ENCODE measurements at places on chromosomes 4 and X.

GRCh38 chr4:94758700-94759399, 1.1 kb downstream of the BMPR1B start:
- DNase-seq: no peak

DNA sequence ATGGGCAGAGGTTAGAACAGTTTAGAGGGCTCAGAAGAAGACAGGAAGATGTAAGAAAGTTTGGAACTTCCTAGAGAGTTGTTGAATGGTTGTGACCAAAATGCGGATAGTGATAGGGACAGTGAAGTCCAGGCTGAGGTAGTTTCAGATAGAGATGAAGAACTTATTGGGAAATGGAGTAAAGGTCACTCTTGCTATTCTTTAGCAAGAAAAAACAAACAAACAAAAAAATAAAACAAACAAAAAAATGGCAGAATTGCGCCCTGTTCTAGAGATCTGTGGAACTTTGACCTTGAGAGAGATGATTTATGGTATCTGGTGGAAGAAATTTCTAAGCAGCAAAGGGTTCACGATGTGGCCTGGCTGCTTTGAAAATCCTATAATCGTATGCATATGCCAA, 185.1 kb upstream of the SFRP2 start:
- DNase-seq: no peak

GRCh38 chrX:132433551-132433950, 55.3 kb downstream of the MBNL3 start:
- no peak for DNase-seq

- no peak for DNase-seq
Observed at GRCh38 chr4:7515390-7515902, 80.7 kb upstream of the PSAPL1 start.

GRCh38 chrX:11439846-11440245, 146.6 kb downstream of the AMELX start:
- no peak for DNase-seq

DNA sequence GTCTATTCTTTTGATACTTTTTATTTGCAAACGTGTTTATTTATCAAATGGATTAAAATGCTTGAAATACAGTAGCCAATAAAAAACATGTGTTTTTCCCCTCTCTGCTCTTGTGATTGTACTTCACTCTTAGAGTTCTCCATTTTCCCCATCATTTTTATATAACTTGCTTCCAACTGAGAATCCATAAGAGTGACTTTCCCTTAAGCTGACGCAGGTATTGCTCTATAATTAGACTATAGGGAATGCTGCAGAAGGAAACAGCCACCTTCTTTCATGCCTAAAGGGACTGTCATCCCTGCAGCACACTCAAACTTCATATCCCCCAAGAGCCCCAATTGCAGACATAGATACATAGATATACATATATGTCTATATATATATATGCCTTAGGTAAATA, 456.9 kb downstream of the ADGRL3 start:
- DNase-seq: no peak

DNA sequence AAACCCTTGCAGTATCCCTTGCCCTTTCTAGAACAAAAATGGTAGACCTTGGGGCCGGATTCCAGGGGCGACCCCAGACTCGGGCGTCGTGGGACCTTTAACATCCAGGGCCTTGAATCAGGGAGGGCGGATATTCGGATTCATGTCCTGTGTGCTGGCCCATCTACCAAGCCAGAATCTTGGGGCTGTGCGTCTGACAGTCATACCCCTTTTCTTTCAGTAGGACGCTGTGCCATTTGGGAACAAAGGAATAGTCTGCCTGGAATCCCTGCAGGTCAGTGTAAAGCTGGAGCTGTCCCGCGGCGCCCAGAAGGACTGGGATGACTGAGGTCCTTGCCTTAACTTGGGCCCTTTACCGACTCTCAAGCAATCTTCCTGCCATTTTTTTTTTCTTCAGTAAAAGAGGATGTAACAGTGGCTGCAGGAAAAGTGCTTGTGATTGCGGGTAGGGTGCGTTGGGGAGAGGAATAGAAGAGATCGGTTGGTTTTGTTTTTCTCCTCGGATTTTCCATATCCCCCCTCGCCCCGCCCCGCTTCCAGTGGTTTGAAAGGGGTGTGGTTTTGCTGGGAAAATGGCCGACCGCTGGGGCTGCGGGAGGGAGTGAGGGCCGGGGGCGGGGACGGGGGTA, 518 bp downstream of the ARMCX1 start:
- DNase-seq: no peak

GRCh38 chr4:175297965-175298565, 379.9 kb downstream of the ADAM29 start:
- no peak for DNase-seq

GRCh38 chrX:71629467-71629866, 11.2 kb upstream of the CXCR3 start:
- no peak for DNase-seq

GRCh38 chr4:96983830-96984229, 1143.9 kb downstream of the PDHA2 start:
- no peak for DNase-seq

DNA sequence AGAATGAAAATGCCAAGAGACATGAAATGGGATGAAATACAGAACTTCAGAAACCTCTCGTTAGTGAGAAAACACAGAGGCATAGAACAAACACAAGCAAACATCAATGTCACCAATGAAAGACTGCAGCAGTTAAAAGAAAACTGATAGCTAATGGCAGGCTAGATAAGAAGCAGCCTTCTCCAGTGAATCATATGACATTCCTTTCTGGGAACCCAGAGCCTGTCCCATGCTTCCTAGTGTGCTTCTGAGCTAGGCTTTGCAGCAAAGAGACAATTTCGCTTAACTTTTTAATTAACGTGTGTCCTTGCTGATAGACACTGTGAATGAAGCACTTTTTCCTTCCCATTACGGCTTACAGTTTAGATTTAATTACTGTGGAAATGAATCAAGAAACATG, 444.6 kb downstream of the IL15 start:
- no peak for DNase-seq

GRCh38 chr4:76312457-76312856, 5.9 kb downstream of the STBD1 start:
- DNase-seq: no peak

- no peak for DNase-seq
Observed at GRCh38 chr4:58042176-58042575, 932.0 kb upstream of the IGFBP7 start.

GRCh38 chr4:91256043-91256442, 1047.7 kb upstream of the GRID2 start:
- DNase-seq: no peak

DNA sequence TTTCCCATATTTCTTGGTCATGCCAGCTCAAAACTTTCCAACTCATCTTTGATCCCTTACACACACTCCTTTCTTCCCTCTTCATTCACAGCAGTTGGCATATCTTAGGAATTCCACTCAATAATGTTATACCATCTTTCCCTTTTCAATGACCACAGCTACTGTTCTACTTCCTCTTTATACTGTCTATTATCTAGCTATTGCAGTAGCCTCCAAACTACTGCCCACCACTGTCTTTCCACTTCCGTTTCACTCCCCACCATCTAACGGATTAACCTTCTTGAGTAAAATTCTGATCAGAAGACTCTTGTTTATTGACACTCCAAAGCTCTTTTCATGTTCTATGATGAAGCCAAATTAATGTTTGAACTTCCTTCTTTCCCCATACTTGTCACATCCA, 55.8 kb downstream of the ADAMTS3 start:
- no peak for DNase-seq

DNA sequence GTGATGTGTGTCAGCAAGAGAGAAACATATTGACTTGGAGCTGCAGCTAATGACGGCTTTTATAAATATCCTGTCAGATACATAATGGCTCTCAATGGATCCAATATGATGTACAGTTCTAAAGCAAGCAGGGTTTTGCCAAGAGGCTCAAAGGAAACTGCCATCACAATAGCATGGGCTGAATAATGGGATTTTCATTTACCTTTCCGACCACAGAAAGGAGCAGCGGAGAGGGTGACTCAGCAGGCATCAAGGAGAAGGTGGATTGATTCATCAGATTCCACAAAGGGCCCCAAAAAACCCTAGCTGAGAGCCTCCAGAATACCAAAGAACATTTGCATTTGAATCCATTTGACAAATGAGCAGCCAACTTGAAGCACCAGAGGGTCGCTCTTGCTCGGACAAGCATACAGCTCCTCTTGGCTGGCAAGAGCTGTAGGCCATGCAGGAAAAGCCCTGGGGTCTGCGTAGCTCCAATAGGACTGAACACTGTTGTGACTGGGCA, 355.7 kb upstream of the NOCT start:
- DNase-seq: no peak

DNA sequence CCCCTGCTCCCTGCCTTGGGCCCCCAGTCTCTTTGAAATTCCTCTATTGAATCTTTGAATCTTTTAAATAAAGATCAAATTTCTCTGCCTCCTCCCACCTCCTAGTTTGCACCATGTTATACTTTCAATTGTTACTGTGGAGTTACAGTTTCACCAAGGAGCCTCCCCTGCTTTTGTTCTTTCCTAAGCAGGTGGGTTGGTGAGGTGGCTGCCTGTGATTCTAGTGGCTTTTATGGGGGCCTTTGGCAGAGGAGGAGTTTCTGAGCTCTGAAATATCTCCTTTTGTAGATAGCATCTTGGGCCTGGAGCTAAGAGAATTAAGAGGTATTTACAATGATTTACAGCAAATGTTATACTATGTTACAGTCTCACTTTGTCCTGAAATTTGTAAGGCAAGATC, 133.8 kb upstream of the STX18 start:
- no peak for DNase-seq

- no peak for DNase-seq
Observed at GRCh38 chr4:97653701-97654100, 489.6 kb downstream of the STPG2 start.

GRCh38 chr4:4423706-4424498, 37.0 kb downstream of the NSG1 start:
- no peak for DNase-seq

GRCh38 chr4:7665321-7665720, 230.6 kb upstream of the PSAPL1 start:
- no peak for DNase-seq

DNA sequence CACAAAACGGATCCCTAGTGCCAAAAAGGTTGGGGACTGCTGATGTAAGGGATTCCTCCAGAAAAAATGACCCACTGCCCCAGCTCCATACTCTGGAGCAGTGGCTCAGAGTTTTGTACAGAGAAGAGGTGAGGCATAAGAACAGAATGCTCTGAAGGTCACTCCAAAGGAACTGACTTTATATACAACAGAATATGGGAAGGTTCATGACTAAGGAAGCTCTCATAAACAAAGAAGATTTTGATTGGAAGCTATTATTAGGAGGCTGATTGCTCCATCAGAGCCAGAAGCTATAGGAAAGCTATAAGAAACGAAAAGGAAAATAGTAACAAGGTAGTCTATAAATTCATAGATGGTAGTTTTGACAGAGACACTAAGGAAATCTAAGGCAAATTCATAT, 203.1 kb downstream of the SLC7A11 start:
- DNase-seq: no peak

GRCh38 chr4:148779771-148780170, 337.6 kb upstream of the NR3C2 start:
- no peak for DNase-seq

Measured in stimulated activated CD8-positive, alpha-beta memory T cell treated with anti-CD3 and anti-CD28 coated beads, Interleukin-4, amount 100 ng/mL, for 4 hours (primary cell).